Esophagus squamous epithelium (tissue), 5 donors: ENCODE measurements at places on chromosomes 3 and 15.

- H3K36me3 ChIP-seq: peaks cover 11% of the 10 kb centered on the region
- no peaks in the 10 kb centered on the region for H3K4me1 ChIP-seq
- DNase-seq: no peak
- no peak overlapping the region for H3K27ac ChIP-seq
Observed at GRCh38 chr3:78690766-78691165, 1077.0 kb downstream of the ROBO1 start.

DNA sequence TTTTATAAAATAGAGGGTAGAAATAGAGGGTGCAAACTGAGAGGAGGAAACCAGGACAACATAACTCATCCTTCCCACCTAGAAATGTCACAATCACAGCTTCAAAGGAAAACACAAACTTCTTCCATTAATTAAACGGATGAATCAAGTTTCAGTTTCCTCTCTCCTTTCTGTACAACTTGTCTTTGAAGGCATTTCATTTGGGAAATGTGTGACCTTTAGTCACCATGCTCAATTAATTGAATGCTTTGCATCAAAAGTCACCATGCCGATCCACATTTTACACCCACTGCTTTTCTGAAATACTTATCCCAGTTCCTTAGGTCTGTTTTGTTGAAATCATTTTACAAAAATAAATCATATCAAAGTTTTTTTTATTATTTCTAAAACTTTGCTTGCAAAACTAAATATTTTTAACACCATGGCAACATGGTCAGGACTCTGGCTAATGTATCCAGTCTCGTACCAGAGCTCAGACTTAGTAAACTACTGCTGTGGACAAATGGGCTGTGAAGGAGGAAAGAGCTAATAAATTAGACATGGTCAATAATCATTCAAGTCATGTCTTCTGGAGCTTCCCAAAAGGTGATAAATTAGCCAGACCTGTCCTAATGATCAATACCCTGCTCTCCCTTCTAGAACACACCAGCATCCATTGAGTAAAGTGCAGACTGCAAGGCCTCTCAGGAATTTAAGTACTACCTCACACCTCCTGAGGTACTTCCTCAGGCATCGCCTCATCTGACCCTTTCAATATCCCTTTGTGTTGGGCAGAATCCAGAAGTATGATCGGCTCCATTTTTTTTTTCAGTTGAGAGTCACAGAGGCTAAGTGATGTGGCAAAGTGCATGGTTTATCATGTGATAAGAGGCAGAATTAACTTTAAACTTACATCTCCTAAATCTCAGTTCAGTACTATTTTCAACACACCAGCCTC is 161.3 kb downstream of the GREM1 start:
- peak overlapping the region; percentile 75 for H3K27ac ChIP-seq
- DNase-seq: no peak
- no peak overlapping the region for H3K4me3 ChIP-seq

- H3K27me3 ChIP-seq: no peaks in the 10 kb centered on the region
- H3K4me1 ChIP-seq: no peaks in the 10 kb centered on the region
- H3K36me3 ChIP-seq: no peaks in the 10 kb centered on the region
Observed at GRCh38 chr15:54816401-54816800, 380.3 kb downstream of the RSL24D1 start.

- no peaks in the 10 kb centered on the region for H3K36me3 ChIP-seq
- no peaks in the 10 kb centered on the region for H3K27me3 ChIP-seq
- peaks cover 24% of the 10 kb centered on the region for H3K4me1 ChIP-seq
Observed at GRCh38 chr3:52442409-52443267, 2.3 kb downstream of the SEMA3G start.

DNA sequence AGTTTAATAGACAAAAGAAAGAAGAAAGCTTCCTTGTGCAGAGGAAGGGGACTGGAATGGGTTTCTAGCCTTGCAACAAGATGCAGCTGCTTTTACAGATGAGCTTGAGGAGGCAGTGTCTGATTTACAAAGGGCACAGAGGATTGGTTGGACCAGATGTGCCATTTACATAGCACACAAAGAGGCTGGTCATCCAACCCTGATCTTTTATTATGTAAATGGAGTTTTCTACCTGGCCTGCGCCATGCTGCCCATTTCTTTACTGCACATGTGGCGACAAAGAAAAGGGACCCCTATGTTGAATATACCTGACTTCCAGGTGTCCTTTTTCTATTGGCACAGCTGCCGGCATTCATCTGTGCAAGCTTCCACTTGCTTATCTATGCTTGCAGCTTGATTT is 409.4 kb upstream of the FRG2C start:
- no peak overlapping the region for H3K4me3 ChIP-seq
- H3K27ac ChIP-seq: no peak overlapping the region
- no peak for DNase-seq
- no peaks in the 10 kb centered on the region for H3K4me1 ChIP-seq
- H3K27me3 ChIP-seq: no peaks in the 10 kb centered on the region

GRCh38 chr3:50299929-50300680 is 900 bp upstream of the HYAL3 start:
- H3K4me1 ChIP-seq: peaks cover 34% of the 10 kb centered on the region
- H3K36me3 ChIP-seq: peaks cover 13% of the 10 kb centered on the region
- H3K4me3 ChIP-seq: peak overlapping the region; percentile 20
- DNase-seq: no peak
- H3K27me3 ChIP-seq: no peaks in the 10 kb centered on the region

GRCh38 chr3:58577269-58577821 is at the start of gene FAM107A:
FAM107A (minus strand) TSS chr3:58577391; CDS start chr3:58569860, 7,531 bp downstream.
- H3K36me3 ChIP-seq: no peaks in the 10 kb centered on the region
- DNase-seq: no peak
- peaks cover 30% of the 10 kb centered on the region for H3K4me1 ChIP-seq
- peak within 1 kb of the TSS; percentile 73 for H3K27ac ChIP-seq
- no peaks in the 10 kb centered on the region for H3K27me3 ChIP-seq
- H3K4me3 ChIP-seq: peak within 1 kb of the TSS; percentile 24

DNA sequence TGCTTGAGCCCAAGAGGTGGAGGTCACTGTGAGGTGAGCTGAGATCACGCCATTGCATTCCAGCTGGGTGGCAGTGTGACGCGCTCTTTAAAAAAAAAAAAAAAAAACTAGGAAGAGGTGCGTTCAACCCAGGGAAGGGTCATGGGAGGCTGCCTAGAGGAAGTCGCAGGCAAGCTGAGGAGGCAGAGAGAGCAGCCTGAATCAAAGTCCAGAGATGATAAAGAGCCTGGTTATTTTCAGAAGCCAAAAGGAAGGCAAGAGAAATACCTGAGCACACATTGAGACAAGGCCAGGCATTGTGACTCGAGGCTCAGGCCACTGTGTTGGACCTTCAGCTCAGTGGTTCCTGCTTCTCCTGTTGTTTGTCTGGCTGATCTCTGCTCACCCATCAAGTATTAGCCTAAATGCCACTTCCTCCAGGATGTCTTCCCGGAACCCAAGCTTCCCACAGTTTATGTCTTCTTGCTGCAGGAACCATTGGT is 16.1 kb upstream of the GCNT3 start:
- H3K4me3 ChIP-seq: no peak overlapping the region
- no peaks in the 10 kb centered on the region for H3K27me3 ChIP-seq

GRCh38 chr3:59872128-59872527 is 822.3 kb upstream of the CFAP20DC start:
- no peak overlapping the region for H3K27ac ChIP-seq
- DNase-seq: no peak
- H3K4me3 ChIP-seq: no peak overlapping the region
- no peaks in the 10 kb centered on the region for H3K27me3 ChIP-seq
- no peaks in the 10 kb centered on the region for H3K36me3 ChIP-seq

DNA sequence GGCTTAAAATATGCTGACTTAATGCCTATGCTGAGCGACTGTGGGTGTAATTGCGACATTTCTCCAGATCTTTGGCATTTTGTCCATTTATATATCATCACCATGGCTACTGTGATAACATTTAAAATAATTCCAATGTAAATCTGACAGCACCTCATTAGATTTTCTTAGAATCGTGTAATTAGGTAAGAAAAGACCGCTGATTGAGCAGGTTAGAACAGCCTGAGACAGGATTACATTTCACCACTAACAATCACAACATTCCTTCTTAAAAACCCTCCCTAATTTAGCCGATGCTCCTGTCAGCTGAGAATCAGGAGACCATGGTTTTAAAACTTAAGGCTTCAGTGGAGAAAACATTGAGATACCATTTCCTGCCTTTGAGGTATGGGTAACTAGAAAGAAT is 455.3 kb upstream of the PDZRN3 start:
- H3K27ac ChIP-seq: no peak overlapping the region
- no peaks in the 10 kb centered on the region for H3K4me1 ChIP-seq
- H3K36me3 ChIP-seq: no peaks in the 10 kb centered on the region
- no peaks in the 10 kb centered on the region for H3K27me3 ChIP-seq
- DNase-seq: no peak

GRCh38 chr3:110164632-110165369 is 827.5 kb upstream of the DPPA4 start:
- H3K4me3 ChIP-seq: no peak overlapping the region
- H3K27ac ChIP-seq: no peak overlapping the region
- no peaks in the 10 kb centered on the region for H3K4me1 ChIP-seq
- DNase-seq: no peak
- no peaks in the 10 kb centered on the region for H3K36me3 ChIP-seq

DNA sequence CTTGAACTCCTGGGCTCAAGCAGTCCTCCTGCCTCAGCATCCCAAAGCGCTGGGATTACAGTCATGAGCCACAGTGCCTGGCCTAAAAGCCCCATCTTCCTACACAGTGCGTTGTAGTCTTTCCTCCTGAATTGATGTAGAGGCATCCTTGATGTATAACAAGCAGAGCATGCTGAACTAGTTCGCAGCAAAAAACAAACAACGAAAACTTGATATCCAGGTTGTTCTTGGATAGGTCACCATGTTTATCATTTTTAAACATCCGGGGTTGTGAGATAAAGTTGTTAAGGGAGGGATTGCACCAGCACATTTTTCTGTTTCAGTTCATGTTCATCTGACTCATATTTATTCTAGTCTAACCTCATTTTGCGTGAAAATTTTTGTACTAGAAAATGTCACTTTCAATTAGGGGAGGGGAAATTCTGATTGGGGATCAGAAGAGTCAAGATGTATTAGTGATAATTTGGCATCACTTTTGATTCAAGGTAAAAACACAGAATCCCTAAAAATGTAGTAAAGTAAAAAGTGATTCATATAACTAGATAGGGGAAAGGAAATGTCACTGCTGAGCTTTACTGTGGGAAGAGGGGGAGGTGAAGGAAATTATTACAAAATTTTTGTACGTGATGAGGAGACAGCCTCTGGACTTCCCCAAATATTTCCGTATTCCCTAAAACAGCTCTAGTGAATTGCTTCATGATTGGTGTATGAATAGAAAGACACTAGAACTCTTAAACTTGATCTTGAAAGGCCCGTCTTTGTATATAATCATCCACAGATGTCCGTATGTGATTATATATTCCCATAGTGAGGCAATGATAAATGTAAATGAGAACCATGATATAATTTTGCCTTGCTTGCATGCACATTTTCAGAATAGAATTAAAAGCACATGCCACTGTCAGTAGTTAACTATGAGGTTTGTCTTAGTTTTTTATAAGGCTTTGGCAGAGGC is 22.9 kb downstream of the RAB8B start:
- no peaks in the 10 kb centered on the region for H3K36me3 ChIP-seq
- DNase-seq: no peak
- peak overlapping the region; percentile 68 for H3K27ac ChIP-seq
- no peaks in the 10 kb centered on the region for H3K27me3 ChIP-seq
- H3K4me1 ChIP-seq: no peaks in the 10 kb centered on the region

- H3K27ac ChIP-seq: no peak overlapping the region
- no peak overlapping the region for H3K4me3 ChIP-seq
- H3K36me3 ChIP-seq: no peaks in the 10 kb centered on the region
- H3K4me1 ChIP-seq: no peaks in the 10 kb centered on the region
- H3K27me3 ChIP-seq: no peaks in the 10 kb centered on the region
- no peak for DNase-seq
Observed at GRCh38 chr15:90686435-90687218, 30.5 kb upstream of the BLM start.

GRCh38 chr15:52730173-52730572 is 51.0 kb upstream of the ATOSA start:
- peaks cover 17% of the 10 kb centered on the region for H3K4me1 ChIP-seq
- H3K36me3 ChIP-seq: no peaks in the 10 kb centered on the region
- no peak for DNase-seq
- H3K27me3 ChIP-seq: no peaks in the 10 kb centered on the region

DNA sequence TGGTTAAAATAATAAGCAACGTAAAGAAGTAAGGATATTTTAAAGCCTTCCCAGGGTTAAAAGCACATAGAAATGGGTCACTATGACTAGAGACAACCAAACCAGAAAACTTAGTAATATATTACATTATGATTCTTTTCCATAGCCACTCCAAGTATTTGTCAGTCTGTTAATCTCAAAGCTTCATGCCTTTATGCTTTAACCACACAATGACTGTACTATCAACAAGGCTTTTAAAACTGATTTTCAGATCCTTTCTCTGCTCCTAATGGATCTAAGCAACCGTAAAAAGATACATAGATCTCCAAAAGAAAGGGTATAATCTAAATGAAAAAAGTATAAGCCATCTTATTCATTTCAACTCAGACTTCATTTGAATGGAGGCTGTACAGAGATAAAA is 14.4 kb downstream of the SECISBP2L start:
- H3K27me3 ChIP-seq: no peaks in the 10 kb centered on the region
- H3K4me3 ChIP-seq: no peak overlapping the region
- no peaks in the 10 kb centered on the region for H3K4me1 ChIP-seq

DNA sequence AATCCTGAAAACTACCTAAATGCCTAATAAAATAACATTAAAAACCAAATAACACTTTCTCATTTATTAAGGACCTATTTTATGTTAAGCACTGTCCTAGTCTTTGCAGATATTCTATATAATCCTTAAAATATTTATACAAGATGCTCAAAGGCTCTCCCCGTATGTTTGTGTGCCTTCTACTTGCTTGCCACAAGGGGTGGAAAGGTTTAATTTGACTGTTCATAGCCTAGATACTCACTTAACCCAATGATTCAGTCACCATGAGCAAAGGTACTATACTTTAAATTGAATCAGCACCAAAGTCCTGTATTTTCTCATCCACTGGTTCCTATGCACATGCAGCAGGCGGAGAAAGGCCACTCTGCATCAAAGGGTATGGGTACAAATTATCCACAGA is 32.0 kb downstream of the LSAMP start:
- H3K36me3 ChIP-seq: no peaks in the 10 kb centered on the region
- DNase-seq: no peak
- no peak overlapping the region for H3K27ac ChIP-seq
- H3K27me3 ChIP-seq: no peaks in the 10 kb centered on the region
- no peak overlapping the region for H3K4me3 ChIP-seq

DNA sequence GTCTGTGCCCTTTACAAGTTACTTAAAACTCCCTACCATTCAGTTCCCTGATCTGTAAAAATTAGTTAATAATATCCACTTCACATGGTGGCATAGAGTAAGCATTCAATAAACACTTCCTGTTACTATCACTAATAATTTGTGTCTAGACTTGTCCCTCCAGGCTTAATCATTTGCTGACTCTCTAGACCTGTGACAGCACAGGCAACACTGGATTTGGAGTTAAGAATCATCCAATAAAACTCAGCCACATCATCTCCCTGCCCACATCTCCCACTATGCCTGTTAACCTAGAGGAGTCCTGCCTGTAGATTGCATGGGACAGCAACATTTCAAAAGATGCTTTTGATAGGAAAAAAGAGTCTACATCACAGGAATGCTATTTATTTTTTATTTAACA is 564.6 kb downstream of the MFSD1 start:
- no peaks in the 10 kb centered on the region for H3K4me1 ChIP-seq
- no peaks in the 10 kb centered on the region for H3K27me3 ChIP-seq
- no peak for DNase-seq
- H3K27ac ChIP-seq: no peak overlapping the region
- no peak overlapping the region for H3K4me3 ChIP-seq

- no peaks in the 10 kb centered on the region for H3K36me3 ChIP-seq
- H3K27ac ChIP-seq: no peak overlapping the region
- H3K4me3 ChIP-seq: no peak overlapping the region
Observed at GRCh38 chr3:58625196-58625824, 41.3 kb downstream of the FAM3D start.
